ENCODE measurements at places on chromosomes 2 and 18.

DNA sequence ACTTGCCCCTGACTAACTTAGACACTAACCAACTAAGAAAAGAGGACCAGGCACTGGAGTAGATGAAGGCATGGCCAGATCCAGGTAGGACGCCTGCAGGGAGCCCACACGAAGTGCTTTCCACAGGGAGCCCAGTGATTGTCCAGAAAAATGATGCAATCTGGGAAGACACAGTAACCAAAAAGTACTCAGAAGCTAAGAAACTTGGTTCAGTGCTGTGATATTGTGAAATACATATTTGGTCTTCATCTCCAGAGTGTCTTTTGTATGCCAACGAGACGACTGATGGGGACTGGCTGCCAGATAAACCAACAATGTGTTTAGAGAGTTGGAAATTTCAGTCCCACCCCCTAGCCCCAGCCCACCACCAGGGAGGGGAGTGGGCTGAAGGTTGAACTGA, 135.0 kb downstream of the SP3 start:
- no peak for DNase-seq

GRCh38 chr2:172087207-172087779, 2.0 kb downstream of the DLX1 start:
- no peak for DNase-seq

GRCh38 chr2:179884193-179884592, 22.8 kb upstream of the ZNF385B start:
- no peak for DNase-seq

DNA sequence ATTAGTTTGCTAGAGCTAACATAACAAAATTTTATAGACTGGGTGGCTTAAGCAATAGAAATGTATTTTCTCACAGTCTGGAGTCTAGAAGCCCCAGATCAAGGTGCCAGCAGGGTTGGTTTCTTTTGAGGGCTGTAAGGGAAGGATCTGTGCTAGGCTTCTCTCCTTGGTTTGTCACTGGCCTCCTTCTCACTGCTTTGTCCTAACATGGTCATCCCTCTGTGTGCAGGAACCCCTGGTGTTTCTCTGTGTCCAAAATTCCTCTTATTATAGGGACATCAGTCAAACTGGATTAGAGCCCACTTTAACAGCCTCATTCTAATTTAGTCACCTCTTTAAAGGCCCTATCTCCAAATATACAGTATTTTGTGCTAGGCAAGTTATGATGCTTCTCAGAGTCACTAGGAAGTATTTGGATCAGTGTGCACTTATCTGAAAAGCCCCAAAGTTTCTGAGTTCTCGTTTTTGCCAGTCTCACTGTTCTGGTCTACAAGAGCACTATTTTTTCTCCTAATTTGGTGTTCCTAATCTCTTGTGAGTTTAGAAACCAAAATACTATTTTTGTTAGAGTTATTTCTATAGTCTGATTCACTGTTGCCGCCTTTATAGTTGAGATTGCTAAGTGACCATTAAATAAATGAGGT, 29.0 kb downstream of the ZC3H6 start:
- DNase-seq = no peak

DNA sequence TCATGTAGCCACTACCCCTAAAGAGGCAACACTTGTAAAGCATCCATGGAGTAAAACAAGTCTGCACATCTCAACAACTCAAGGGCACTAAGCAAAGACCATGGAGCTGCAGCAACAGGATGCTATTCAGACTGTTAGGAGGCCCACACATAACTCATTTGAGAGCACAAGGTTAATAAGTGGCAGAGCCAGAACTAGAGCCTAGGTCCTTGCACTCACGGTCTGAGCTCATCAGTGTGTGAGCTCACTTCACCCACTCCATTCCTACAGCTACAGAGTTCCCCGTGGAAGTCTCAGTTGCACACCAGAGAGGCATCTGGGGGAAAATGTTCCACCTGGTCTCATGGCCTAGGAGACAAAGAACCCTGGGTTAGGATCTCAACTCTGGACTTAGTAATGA, 35.0 kb downstream of the TTC32 start:
- DNase-seq = no peak

DNA sequence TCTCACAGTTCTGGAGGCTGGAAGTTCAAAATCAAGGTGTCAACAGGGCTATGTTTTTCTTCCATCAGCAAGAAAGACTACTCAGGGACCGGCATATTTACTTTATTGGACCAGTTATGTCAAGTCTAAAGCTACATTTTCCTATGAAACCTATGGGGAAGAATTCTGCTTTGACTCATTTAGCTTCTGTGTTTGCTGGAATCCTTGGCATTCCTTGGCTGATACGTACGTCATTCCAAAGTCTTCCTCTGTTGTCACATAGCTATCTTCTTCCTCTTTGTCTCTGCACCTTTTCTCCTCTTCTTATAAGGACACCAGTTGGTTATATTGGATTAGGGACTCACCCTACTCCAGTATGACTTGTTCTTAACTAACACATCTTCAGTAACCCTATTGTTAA, 137.4 kb upstream of the FBXO11 start:
- no peak for DNase-seq

DNA sequence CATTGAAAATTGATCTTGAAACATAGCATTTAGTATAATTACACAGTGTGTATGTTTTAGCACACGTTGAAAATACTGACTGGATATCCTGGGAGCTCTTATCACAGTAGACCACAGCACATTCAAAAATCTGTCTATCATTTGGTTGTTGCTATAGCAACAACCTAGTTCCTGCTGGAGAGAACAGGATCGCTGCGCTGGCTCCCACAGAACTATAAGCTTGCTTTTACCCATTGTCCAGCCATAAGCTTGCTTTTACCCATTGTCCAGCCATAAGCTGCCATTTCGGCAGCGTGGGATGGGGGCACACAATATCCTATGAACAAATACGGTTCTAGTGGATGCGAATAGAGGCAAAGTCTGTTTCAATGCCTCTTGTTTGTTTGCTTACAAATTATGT, 70.4 kb upstream of the ST6GAL2 start:
- DNase-seq = no peak

DNA sequence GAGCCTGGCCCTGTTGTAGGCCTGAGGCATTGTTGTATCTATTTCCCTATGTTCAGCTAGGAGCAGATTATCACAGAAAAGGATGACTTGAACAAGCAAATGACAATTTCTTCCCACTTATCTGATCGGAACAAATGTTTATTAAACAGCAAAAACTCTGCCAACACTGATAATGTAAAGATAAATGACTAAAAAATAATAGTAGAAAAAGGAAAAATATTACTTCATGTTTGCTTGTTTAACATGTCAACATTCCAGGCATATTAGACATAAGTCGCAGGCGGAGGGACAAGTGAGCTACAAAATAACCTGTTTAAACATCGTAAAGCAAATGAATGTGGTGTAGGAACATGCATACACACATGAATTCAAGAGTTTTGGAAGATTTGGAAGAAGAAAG, 257.9 kb downstream of the TMX3 start:
- no peak for DNase-seq

DNA sequence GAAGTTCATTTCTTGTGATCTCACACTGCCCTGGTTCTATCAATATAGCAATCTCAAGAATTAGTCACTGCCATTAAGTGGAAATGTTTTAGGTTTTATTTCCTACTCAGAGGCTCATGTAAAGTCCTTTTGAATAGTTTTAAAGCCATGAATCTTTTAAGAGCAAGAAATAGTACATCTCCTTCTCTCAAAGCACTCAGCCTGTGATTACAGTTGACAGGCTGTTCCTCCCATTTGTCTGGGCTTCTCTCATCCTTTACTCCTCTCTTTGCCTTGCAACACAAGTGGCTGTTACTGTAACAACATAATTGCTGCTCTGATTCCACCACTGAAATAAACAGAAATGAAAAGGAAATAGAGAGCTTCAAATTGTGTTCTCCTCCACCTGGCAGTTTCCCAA, 18.4 kb downstream of the GRP start:
- no peak for DNase-seq

DNA sequence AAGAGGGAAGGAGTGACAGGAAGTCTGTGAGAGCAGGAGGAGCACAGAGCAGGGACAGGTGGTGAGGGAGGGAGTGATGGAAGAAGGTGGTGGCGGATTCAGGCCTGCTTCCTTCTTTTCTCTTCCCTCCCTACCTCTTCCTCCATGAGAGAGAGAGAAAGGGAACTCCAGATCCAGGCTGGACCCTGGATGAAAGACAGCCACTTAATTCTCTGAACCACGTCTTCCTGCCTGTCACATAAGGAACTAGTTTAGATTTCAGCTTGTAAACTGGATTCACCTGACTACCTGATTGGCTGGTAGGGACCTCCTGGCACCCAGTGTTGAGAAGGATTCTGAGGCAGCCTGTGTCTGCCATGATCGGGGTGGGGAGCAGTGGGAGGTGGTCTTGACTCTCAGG, 48.9 kb downstream of the PAX8 start:
- no peak for DNase-seq

GRCh38 chr18:59715966-59716369, 18.7 kb upstream of the CCBE1 start:
- no peak for DNase-seq

DNA sequence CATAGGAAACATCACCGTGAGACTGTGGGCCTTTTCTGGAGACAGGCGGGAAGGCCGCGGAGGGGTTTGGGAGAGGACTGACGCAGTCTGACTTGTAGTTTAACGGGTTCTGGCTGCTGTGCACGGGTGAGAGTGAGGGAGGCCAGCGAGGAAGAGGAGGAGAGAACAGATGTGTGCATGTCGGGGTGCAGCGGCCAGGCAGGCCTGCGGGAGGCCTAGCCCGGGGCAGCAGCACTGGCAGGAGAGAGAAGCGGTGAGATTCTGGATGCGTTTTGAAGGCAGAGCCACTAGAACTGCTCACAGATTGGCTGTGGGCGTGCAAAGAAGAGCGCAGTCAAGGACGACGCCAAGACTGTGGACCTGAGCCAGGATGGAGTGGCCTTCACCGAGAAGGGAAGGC, 53.9 kb downstream of the PTGR3 start:
- no peak for DNase-seq
